HCEC 1CT (cell line): ENCODE measurements at places on chromosomes 4 and X.

GRCh38 chr4:70997546-70997945 is 4.1 kb downstream of the DCK start:
- DNase-seq: no peak

DNA sequence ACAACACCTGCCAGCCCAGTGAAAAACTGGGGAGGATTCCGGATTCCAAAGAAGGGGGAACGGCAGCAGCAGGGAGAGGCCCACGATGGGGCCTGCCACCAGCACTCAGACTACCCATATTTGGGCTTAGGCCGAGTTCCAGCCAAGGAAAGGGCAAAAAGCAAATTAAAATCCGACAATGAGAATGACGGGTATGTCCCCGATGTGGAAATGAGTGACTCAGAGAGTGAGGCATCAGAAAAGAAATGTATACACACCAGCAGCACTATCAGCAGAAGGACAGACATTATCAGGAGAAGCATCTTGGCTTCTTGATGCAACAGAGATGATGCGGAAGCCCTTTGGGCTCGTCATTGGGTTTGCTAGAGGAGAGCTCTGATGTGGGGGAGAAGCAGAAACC is 62.4 kb downstream of the JADE1 start:
- DNase-seq: peak; percentile 90

- DNase-seq: no peak
Measured at GRCh38 chr4:157575339-157575738, 354.8 kb downstream of the GRIA2 start.

- no peak for DNase-seq
Measured at GRCh38 chr4:163915896-163916295, 421.4 kb downstream of the TMA16 start.

GRCh38 chr4:167918077-167918476 is 174.3 kb upstream of the ANXA10 start:
- no peak for DNase-seq

GRCh38 chr4:24770032-24770584 is 25.3 kb upstream of the SOD3 start:
- DNase-seq: peak; percentile 89

- no peak for DNase-seq
Measured at GRCh38 chrX:68203646-68204045, 229.6 kb downstream of the OPHN1 start.

DNA sequence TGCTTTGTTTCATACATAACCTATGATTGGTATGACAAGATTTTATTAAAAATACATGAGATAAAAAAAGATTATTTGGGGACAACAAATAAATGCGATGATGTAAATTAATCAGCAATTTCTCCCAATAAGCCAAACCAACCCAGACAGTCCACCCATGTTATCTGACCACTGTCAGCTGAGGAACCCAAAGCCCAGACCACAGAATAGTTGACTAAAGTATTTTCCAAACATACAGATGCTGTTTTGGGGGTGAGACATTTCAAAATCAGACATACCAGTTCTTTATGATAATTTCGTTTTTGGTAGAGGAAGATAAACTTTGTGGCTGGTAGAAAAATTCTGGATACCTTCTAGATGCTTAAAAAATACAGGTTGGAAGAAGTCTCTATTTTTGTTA is 650.8 kb upstream of the FAM241A start:
- DNase-seq: no peak

DNA sequence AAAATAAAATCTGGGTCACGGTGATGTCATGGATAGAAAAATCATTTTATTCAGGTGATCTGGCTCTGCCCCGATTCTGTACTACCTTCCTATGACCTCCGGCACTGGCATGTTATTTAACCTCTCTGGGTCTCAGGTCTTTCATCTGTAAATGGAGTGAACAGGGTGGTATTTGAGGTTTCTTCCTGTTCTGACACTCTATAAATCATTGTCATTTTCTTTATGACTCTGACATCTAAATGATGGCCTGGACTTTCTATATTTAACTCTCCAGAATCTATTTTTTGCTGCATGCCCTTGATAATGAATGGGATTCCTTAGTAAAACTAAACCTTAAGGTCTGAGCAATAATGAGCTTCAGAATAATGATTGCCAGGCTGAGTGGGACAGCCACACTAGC is 422.0 kb upstream of the CNKSR2 start:
- no peak for DNase-seq

- DNase-seq: no peak
Measured at GRCh38 chr4:26377328-26378311, 56.8 kb downstream of the RBPJ start.

DNA sequence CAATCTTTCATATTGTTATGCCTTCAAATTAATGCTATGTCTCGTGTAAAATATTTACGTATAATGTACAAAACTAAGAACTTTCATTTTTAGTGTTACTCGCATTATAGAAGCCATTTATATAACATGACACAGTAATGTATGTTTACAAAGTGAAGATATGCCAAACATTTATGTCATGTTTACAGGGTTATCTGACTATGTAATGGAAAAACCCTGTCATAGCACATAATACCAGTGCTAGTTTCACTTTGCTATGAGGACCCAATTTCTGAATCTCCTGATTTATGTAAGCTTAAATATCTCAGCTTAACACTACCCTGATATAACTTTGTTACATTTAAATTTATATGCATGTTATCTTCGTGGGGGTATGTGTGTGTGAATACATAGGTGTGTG is 233.1 kb downstream of the FAT4 start:
- DNase-seq: peak; percentile 6

GRCh38 chrX:79065696-79066095 is 78.8 kb upstream of the GPR174 start:
- DNase-seq: no peak

DNA sequence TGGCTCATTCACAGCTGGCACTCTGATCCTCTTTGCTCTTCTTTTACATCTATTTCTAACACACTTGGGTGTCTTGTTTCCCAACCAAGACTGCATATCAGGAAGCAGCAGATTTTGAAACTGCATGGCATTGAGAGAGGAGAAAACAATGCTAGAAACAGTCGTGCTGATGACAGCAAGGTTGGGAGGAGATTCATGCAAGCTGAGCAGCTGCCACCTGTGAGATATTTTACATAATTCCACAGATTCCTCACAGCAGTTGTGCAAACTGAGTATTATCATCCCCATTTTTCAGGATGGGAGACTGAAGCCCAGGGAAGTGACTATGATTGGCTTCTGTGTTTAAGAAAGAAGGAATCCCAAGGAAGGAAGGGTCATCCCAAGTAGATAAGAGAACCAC is 105.0 kb downstream of the SLC2A9 start:
- no peak for DNase-seq

GRCh38 chr4:105246712-105247111 is 100.0 kb downstream of the TET2 start:
- DNase-seq: peak; percentile 56

DNA sequence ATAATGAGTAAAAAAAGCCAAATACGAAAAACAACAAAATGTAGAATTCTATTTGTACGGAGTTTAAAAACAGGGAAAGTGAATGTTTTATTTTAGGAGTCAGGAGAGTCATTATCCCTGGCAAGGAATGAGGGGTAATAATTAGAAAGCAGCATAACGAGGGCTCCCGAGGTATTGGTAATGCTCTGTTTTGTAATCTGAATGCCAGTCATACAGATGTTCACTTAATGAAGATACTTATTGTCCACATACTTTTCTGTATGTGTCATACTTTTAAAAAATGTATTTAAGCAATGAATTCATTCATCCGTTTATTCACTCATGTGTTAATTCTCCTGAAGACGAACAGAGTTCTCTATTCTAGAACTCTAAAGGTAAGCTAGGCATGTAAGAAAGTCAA is 87.8 kb upstream of the BMP2K start:
- peak; percentile 52 for DNase-seq

GRCh38 chrX:138683600-138683999 is 27.9 kb downstream of the FGF13 start:
- DNase-seq: no peak

DNA sequence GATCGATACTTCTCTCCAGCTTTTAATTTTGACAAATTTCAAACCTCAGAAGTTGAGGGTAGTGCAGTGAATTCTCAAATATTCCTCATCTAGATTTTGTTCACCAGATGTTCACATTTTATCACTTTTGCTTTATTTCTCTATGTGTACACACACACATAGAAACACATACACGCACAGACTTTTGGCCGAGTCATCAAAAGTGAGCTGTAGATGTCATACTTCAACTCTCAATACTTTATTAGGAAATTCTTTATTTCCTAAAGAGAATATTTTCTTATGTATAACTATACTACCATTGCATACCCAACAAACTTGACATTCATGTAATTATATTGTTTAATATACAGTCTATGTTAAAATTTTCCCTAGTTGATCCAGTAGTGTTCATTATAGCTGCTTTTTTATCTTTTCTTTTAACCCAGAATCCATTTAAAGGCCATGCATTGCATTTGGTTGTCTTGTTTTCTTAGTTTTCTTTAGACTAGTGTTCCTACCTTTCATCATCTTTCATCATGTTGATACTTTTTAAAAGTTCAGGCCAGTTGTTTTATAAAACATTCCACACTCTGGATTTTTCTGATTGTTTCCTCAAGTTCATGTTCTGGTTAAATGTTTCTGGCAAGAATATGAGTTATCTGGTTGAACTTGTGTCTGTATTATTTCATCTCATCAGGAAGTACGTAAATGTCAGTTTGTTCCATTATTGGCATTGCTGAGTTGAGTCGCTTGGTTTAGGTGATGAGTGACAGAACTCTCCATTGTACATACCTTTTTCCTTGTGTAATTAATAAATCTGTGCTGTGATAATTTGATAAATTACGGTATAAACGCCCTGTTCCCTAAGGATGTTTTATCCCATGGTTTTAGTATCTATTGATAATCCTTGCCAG is 94.1 kb upstream of the TLR2 start:
- no peak for DNase-seq

DNA sequence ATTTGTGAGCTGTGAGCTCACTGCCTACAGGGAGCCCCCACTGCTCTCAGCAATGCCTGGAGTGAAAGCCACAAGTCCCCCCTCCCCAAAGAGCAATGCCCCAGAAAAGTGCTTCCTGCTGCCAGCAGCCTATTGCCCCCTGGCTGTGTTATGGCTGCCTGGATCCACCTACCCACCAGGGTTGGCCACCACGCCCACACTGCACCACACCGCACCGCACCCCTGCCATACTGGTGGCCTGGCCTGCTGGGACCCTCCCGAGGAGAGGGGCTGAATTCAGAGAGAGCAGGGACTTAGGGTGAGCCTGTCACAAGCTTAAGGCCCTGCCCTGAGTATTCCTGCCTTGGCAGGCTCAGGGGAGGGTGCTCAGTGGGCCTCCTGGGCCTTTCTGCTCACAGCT is 4.3 kb downstream of the CFAP99 start:
- no peak for DNase-seq

GRCh38 chrX:85243155-85243554 is 424 bp downstream of the SATL1 start:
- DNase-seq: no peak
